ENCODE measurements at places on chromosomes 12 and 14.

DNA sequence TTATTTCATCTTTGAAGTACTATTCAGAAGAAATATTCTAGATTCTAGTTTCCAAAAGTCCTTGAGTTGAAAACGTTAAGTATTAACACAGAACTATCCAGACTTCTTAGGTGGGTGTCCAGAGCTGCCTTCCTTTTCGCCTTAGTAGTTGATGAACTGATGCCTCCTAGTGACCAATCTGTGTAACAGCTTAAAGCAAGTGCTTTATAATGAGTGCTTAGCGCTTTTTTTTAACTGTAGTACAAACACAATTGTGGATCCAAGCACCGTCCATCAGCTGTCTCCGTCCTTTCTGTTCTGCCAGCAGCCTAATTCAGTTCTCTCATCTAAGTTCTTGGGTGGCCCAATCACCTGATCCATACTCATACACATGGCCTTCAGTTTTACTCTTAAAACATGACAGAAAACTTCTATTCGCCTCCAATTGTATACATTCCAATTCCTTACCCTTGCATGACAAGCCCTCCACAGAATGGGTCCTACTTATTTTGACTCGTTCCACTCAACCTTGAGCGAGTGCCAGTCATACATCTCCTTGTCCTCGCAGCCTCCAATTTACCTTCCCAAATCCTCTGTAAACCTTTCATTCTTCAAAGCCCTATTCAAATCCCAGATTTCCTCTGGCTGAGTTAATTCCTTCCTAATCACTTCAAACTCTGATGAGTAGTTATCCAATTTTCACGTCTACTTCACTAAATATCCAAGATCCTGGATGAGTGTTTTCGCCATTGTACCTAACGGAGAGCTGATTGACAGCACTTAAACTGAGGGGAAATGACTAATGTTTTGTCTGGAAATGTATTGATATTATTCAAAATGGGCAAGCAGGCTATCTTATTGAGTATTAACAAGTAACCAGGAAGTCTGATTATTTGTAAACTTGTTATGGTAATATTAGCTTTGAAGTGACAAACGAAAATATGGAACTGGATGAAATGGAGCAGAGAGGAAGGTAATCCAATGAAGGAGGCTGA is 5.8 kb upstream of the PHLDA1 start:
- peaks cover 26% of the 10 kb centered on the region for H3K4me1 ChIP-seq
- peaks cover 7% of the 10 kb centered on the region for H3K36me3 ChIP-seq
- H3K27ac ChIP-seq, result no peak overlapping the region
- peaks cover 4% of the 10 kb centered on the region for H3K27me3 ChIP-seq
- H3K4me3 ChIP-seq, result no peak overlapping the region
- peak; percentile 58 for DNase-seq

GRCh38 chr12:49568442-49569162 is 660 bp upstream of the MCRS1 start:
- peaks cover 23% of the 10 kb centered on the region for H3K36me3 ChIP-seq
- H3K27me3 ChIP-seq, result no peaks in the 10 kb centered on the region

GRCh38 chr14:100281286-100282082 is 24.8 kb downstream of the SLC25A29 start:
- no peaks in the 10 kb centered on the region for H3K27me3 ChIP-seq
- no peak overlapping the region for H3K4me3 ChIP-seq
- peaks cover 17% of the 10 kb centered on the region for H3K36me3 ChIP-seq
- no peak for DNase-seq

- H3K4me1 ChIP-seq, result no peaks in the 10 kb centered on the region
- H3K27ac ChIP-seq, result no peak overlapping the region
- peak; percentile 82 for DNase-seq
- H3K36me3 ChIP-seq, result no peaks in the 10 kb centered on the region
Measured at GRCh38 chr14:103078420-103078749, 5.6 kb upstream of the LBHD2 start.

DNA sequence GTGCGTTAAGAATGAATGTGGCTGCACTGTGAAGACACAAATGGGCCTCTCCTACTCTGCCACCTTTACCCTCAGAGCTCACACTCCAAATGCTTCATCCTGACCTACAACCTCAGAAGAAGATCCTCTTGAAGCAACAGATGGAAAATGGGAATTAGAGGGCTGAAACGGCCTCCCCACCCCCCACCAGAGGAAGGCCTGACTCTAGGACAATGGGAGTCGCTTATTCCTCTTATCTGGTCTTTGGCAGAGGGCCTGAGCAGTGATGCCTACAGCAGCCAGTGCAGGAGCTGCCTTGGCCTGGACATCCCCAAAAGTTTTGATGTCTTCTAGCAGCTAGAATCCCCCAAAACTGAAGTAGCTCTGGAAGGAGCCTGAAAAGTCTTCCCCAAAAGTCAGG is 29.2 kb downstream of the BTBD7 start:
- H3K36me3 ChIP-seq, result no peaks in the 10 kb centered on the region
- H3K27me3 ChIP-seq, result no peaks in the 10 kb centered on the region
- DNase-seq, result no peak
- H3K27ac ChIP-seq, result no peak overlapping the region
- peaks cover 3% of the 10 kb centered on the region for H3K4me1 ChIP-seq
- H3K4me3 ChIP-seq, result no peak overlapping the region

GRCh38 chr14:88128816-88129215 is 123.9 kb downstream of the GPR65 start:
- peaks cover 15% of the 10 kb centered on the region for H3K4me1 ChIP-seq
- H3K36me3 ChIP-seq, result peaks cover 1% of the 10 kb centered on the region
- no peak overlapping the region for H3K4me3 ChIP-seq
